Skin of body (tissue), 3 donors: ENCODE measurements at places on chromosomes 2 and 18. TPM values are rescaled to one million over a fixed set of nuclear protein-coding genes. Genes with fewer than 3 reads are reported as not detected.

DYNAP gene
- 0.10 TPM for total RNA-seq

ANKRD30BL gene
- 1.4 TPM for total RNA-seq

RASGRP3 gene
- 22.2 TPM for total RNA-seq

TACR1 gene
- 0.39 TPM for total RNA-seq

SRD5A2 gene
- total RNA-seq, result not detected

DSEL gene
- total RNA-seq, result 21.0 TPM

DNA sequence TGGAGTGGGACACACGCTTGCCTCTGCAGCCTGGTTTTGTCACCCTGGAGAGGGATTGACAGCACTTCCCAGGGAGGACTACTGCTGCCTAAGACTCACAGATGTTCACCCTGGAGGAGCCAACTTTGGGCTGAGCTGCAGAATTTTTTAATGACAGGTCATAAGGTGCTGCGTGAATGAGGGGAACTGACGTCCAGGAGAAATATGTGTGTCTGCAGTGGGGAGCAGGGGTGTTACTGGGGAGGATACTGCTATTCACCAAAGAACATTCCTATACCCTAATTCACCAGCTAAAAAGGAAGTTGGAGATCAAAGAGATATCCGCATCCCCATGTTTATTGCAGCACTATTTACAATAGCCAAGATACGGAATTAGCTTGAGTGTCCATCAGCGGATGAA lies 144.4 kb downstream of the MGAT5 start:
- no peak for DNase-seq

DNA sequence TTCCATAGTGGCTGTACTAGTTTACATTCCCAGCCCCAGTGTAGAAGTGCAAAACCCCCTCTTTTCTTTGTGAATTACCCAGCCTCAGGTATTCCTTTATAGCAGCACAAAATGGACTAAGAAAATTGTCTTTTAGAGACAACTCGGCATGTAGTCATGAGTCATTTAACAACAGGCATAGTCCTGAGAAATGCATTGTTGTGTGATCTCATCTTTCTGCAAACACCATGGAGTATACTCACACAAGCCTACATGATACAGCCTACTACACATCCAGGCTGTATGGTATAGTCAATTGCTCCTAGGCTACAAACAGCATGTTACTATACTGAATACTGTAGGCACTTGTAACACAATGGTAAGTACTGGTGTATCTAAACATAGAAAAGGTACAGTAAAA lies 44.4 kb upstream of the MBP start:
- no peak for DNase-seq

DNA sequence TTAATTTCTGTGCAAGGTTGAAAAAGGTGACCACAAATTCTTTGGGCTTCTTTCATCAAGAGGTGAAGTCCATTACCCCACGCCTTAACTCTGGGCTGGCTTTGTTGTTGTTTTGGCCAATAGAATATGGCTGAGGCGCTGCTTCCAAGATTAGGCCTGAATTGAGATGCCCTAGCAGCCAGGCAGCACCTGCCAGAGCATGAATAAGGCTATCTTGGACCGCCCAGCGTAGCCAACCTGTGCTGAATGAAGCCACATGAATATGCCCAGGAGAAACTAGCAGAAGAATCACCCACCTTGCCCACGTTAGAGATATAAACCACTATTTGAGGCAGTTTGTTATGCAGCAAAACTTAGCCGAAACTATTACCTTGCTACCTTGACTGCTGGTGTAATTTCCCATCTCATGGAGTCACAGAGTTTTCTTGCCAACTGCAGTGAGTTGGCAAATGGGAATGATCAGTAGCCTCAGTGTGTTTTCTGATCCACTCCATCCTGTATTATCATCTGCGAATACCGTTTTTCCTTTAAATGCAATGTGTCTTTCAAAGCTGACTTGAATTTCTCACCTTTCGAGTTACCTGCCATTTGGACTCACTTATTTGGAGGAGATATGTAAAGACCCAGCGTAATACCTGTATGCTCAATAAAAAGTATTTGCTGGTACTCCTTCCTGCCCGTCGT lies 679 bp downstream of the TSGA10 start:
- DNase-seq, result no peak

DNA sequence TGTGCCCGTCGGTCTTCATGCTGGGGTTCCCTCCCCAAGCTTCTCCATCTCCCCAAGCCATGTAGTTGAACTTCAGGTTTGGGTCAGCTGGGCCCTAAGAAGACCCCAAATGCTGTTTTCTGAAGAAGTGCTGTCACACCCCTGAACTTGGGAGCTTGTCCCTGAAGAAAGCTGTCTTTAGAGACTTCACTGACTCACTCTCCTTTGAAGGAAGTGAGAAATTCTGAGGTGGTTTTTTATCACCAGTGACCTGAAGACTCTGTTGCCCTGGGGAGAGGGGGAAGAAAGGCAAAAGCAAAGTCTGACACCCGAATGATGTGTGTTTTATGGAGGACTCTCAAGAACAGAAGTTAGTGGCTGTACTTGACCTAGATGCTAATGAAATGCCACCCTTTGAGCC lies 83.6 kb upstream of the BCL2L11 start:
- no peak for DNase-seq

DNA sequence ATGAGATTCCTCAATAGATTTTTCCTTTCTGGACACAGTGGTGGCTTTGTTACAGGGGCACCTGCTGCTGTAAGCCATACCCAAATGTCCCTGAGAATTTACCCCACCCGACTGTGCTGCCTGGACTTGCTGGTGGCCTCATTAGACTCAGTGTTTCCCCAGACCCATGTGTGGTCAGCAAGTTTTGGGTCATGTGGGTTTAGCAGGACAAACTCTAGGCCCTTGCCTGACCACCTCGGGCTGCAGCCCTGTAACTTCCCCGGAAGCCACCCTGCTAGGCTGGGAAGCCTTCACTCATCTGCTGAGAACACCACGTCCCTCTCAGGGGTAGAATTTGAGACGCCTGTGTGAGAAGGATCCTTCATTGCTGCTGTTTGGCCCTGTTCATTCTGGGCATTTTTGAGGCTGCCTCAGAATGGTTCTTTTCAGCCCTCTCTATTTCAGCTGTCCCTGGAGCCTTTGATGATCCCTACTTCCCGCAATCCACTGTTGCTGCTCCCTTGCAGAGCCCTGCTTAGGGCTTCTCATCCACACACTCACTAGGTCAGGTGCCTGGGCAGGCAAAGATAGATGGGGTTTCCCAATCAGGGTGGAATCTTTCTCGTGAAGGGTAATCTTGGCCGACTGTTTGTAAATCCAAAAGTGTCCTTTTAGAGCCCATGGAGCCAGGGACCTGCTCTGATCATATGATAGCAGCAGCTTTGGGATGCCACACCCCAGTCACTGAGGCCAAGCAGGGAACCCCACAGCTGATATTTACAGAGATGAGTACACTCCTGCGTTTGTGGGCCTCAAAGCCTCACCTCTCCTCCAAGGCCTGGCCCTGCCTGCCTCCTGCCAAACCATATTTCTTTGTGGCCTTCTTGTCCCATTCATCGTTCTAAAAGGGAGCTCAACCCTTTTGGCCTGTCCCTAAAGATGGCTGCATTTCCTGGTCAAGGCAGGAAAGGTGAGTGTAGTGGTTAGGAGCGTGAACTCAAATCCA lies 6.7 kb downstream of the EHD3 start:
- no peak for DNase-seq

GRCh38 chr2:66170744-66171330 lies 264.1 kb upstream of the MEIS1 start:
- no peak for DNase-seq
